ENCODE measurements at places on chromosomes 13 and 19.

DNA sequence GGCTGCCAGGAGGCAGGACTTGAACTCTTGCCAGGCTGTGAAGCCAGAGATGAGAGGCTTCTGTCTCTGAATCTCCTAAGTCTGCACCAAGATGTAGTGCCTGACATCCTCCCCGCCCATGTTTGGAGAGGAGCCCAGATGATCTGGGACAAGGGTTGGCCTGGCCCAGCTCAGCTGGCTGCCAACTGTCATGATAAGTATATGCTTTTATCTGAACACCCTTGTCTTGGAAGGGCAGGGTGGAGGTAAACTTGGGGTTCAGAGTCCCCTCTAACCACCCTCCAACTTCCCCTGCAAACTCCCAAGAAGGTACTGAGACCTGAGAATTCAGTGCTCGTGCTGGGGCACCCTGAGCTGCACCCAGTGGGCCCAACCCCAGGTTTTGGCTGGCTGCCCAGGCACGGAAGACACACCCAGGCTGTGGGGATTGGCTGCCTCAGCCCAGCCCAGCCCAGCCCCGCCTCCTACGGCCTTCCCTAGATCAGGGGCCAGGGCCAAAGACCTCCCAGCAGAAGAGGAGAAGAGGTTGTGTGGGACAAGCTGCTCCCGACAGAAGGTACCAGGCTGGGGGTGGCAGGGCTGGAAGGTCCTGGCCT lies at the start of gene CYP4F12:
Gene CYP4F12, plus strand, starts transcription at position 508 of the 596 bp plus-strand sequence. CDS start 443 bp downstream, outside the sequence.
- no peak for DNase-seq

GRCh38 chr13:23462815-23463559 lies 29.5 kb upstream of the SACS start:
- DNase-seq, result no peak

- DNase-seq, result no peak
Measured at GRCh38 chr19:49557641-49558325, 22.6 kb downstream of the NOSIP start.

DNA sequence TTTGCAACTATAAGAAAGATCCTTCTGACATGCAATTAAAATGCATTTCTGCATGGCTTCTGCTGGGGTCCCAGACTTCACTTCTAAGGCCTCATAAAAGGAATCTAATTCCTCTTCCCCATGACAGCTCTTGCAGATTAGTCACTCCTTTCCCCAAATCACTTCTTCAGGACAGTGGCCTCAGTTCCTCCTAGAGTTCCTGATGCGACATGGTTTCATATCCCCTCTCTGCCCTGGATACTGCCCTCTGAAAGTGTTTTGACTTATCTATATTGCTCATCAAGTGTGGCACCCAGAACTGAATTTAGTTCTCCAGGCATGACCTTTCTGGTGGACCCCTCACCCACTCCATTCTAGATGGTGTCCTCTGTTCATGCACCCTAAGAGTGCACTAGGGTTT lies 238.1 kb downstream of the FOXO1 start:
- no peak for DNase-seq

GRCh38 chr13:46150134-46150693 lies 31.8 kb downstream of the LCP1 start:
- DNase-seq, result no peak
